ENCODE measurements at places on chromosomes 1 and 21. TPM values are rescaled to one million over a fixed set of nuclear protein-coding genes. Genes with fewer than 3 reads are reported as not detected.

The KRTAP10-1 gene
- polyA plus RNA-seq = not detected

The TMEM61 gene
- 0.18 TPM for polyA plus RNA-seq

The LEMD1 gene
- polyA plus RNA-seq = not detected

The RPS27 gene
- polyA plus RNA-seq = 3,505 TPM

The TOR3A gene
- 14.7 TPM for polyA plus RNA-seq

The IVL gene
- not detected for polyA plus RNA-seq

DNA sequence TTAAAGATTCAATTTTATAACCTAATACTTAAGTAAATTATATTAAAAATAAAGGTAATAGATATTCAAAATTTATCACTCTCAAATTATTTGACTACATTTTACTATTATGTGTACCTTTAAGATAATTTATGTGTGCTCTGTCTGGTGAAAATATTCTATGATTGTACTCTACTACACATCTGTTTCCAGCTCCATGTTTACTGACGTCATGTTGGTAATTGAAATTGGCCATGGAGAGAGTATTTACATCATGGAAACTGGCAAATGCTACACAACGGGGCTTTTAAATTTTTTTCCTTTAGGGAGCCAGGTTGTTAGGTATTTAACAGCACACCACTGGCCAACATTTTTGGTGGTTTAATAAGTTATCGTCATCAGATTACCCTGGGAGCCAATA is 204.5 kb upstream of the KIAA0040 start:
- no peak for DNase-seq

DNA sequence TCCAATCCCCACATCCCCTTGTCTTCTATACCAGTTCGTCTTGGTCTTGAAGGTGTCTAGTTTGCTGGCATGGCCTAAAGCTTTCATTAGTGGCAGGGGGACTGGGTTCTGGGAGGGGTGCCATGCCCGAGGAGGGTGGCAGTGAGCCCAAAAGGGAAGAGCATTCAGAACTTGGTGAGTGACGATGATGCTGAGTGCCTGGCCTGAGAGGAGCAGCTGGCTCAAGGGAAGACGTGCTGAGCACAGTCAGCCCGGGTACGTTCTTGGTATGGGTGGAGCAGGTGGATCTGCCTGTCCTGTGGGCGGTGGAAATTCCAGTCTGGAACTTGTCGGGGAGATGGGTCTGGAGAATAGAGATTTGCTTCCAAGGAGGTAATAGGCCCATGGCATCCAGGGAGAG is 4.6 kb downstream of the FDPS start:
- DNase-seq = no peak

DNA sequence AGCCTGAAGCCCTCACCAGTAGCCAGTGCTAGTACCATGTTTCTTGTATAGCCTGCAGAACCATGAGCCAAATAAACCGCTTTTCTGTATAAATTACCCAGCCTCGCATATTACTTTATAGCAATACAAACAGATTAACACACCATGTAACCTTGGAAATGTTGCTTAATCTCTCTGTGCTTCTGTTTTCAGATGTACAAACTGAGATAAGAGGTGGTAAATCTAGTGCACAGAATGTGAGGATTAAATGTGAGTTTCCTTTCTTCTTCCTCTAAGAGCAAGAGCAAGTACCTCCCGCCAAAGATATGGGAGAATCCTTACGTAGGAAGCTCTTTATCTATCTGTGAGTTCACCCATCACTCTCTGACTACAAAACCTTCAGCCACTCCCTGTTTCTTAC is 128.4 kb downstream of the HIVEP3 start:
- DNase-seq = no peak

GRCh38 chr1:29576510-29576909 is 340.2 kb downstream of the PTPRU start:
- no peak for DNase-seq

DNA sequence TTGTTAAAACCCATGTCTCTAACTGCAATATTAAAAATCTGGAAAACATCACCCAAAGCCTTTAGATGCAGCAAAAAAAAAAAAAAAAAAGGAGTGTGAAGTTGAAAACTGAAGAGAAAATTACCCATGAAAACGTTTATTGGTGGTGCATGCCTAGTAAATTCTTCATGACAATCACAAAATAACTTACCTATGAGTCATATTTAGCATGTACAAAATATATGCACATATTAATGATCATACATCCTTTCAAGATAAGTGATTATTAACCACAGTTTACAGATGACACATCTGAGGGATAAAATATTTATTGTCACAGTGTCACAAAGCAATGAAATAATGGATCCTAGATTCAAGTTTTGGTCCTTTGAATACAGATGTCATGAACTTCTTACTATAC is 505.2 kb upstream of the NR5A2 start:
- DNase-seq = no peak

GRCh38 chr21:46291561-46291960 is 5.4 kb downstream of the YBEY start:
- no peak for DNase-seq

DNA sequence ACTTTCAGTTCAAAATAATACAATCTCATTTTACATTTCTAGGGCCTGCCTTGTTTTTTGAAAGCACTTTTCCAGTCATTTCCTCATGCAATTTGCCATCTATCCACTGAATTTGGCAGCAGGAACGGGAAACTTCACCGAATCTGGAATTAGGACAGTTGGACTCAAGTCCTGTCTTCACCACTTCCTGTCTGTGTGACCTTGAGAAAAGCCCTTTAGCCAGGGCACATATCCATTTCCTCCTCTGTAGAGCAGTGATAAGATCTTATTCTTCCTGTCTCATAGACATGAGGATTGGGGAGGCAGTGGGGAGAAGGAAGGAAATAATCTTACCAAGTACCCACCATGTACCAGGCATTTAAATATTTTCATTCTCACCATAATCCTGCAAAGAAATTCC is 12.0 kb downstream of the VAV3 start:
- no peak for DNase-seq

DNA sequence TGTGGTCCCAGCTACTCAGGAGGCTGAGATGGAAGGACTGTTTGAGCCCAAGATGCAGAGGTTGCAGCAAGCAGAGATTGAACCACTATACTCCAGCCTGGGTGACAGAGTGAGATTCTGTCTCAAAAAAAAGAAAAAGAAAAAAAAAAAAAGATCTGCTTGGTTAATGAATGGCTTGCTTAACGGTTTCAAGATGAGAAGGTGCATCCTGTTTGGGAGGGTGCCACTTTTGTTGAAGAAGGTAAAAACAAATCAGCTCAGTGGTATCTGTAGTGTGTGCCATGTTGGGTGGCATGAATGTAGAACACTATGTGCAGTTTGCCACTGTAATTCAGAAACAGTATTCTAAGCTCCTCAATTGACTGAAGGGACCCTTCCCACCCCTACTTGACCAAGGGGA is 94.9 kb upstream of the ETV3 start:
- DNase-seq = no peak

- no peak for DNase-seq
Measured at GRCh38 chr1:240797050-240797449, 185.1 kb upstream of the GREM2 start.

- no peak for DNase-seq
Measured at GRCh38 chr1:245051349-245052221, 103.2 kb upstream of the KIF26B start.

DNA sequence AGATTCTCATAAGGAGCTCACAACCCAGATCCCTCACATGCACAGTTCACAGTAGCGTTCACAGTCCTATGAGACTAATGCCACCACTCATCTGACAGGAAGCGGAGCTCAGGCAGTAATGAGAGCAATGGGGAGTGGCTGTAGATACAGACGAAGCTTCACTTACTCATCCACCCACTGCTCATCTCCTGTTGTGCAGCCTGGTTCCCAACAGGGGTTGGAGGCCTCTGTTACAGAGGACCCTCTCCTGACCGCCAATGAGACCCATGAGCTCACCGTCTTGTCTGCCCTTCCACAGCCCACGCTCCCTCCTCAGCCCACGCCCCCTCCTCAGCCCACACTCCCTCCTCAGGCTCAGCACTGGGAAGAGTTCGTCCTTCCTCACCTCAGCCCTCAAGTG is 39.6 kb downstream of the RSPH1 start:
- no peak for DNase-seq

GRCh38 chr1:52679048-52679447 is 19.1 kb downstream of the COA7 start:
- DNase-seq = no peak

DNA sequence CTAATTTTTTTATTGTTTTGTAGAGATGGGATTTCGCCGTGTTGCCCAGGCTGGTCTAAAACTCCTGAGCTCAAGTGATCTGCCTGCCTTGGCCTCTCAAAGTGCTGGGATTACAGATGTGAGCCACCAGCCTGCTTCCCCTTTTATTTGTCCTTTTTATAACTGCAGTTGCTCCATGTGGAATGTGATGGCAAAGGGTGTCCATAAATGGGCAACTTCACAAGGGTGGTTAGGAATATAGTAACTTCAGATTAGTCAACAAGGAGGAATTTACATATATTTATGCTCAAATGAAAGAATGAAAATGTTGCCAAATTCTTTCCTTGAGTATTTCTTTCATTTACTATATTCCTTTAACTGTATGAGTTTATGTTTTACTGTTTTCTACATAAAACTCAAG is 182.9 kb downstream of the BACH1 start:
- DNase-seq = no peak
